Central memory CD4-positive, alpha-beta T cell (primary cell): ENCODE measurements at places on chromosomes 11 and 22.

DNA sequence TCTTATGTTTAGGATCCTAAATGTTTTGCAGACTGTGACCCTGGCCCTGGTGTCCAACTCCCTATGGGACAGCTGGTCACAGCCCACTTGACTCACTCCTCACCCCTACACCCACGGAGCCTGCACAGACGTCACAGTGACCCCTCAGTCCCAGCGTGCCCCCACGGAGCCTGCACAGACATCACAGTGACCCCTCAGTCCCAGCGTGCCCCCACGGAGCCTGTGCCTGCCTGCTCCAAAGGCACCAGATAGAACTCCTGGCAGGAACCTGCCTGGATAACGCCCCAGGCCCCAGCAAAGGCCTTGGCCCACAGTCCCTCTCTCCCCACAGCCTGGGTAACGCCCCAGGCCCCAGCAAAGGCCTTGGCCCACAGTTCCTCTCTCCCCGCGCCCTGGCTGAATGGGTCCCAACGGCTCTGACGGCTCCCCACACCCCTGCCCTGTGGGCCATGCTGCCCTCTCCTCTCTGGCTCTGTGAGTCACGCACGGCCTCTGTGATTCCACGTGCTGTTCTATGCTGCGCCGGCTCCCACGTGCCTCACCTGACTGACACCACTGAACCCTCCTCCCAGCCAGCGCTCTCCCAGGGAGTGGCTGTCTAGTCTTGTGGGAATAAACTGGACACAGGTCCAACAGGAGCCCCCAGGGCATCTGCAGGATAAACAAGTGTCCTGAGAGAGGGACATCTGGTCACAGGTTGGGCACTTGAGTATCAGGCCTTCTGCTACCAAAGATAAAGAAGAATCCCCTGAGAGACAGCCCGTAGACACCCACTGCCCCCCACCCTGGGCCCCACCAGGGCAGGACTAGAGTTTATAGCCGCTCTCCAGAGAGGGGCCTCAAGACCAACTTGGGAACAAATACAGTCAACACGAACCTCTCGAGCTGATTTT is 250.3 kb downstream of the BRD1 start:
- DNase-seq, result no peak

- DNase-seq, result no peak
Observed at GRCh38 chr11:29200791-29201562, 815.9 kb downstream of the KCNA4 start.

DNA sequence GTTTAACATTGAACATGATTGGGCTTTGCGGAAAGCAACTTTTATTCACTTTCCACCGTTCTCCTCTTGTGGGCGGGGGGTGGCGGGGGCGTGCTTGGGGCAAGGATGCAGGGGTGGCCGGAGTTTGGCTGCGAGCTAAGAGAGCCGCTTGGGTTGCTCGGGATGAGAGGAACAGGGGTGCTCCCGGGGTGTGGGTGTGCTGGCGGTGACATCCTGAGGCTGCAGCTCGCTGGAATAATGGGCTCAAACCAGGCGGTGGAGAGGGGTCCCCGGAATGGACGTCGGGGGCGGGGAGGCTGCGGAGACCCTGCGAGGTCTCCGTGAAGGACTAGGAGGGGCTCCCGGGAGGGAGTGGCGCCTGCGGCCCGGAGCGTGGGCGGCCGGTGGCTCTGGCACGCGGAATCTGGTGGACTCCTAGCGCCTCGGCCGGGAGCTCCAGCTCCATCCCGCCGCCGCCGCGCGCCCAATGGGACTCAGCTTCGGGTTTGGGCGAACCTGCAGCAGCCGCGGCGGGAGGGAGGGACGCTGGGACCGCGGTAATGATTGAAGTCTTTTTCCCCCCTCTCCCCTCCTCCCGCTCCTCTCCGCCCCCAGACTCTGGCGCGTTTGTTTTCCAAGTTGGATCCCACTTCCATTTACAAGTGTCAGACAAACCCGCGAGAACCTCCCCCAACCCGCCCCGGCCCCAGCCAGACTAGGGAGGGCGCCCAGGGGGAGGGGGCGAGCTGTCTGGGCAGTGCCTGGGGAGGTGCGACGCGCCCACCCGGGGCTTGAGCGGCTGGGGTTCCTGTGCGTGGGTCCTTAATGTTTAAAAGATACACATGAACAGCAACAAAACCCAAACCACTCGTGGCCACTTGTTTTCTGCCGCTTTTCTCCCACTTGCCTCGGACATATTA is 2.0 kb downstream of the FAT3 start:
- no peak for DNase-seq

DNA sequence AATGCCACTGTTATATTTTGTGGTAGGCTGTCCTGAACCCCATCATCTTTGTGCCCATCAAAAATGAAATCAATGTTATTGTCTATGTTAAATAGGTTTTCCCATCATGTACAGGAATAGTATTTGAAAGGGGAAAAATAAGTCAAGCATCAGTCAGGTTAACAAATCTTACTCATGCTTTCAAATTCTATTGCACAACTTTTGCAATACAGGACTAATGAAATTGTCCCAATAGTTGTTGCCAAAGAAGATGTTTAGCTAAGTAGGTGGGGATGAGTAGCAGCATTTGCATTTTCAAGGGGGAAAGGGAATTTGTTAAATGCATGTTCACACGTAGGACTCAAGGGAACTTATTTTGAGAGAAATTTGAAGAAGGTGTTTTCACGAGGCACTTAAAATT is 962.1 kb downstream of the JRKL start:
- DNase-seq, result no peak

DNA sequence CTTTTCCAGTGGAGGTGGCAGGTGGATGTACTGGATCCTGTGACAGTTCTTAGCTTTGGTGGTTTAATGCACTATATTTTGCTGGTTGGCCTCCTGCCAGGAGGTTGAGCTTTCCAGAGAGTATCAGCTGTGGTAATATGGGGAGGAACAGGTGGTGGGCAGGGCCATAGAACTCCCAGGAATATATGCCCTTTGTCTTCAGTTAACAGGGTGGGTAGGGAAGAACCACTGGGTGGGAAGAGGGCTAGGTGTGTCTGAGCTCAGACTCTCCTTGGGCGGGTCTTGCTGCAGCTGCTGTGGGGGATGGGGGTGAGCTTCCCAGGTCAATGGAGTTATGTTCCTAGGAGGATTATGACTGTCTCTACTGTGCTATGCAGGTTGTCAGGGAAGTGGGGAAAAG is 203.8 kb downstream of the DLG2 start:
- no peak for DNase-seq

GRCh38 chr22:26762503-26763472 is 105.4 kb downstream of the MIAT start:
- DNase-seq, result no peak

GRCh38 chr11:116694349-116694725 is 78.5 kb downstream of the BUD13 start:
- DNase-seq, result no peak

- DNase-seq, result no peak
Observed at GRCh38 chr11:80598905-80599304, 1158.1 kb upstream of the TENM4 start.

- DNase-seq, result no peak
Observed at GRCh38 chr11:24880962-24881361, 384.1 kb downstream of the LUZP2 start.

DNA sequence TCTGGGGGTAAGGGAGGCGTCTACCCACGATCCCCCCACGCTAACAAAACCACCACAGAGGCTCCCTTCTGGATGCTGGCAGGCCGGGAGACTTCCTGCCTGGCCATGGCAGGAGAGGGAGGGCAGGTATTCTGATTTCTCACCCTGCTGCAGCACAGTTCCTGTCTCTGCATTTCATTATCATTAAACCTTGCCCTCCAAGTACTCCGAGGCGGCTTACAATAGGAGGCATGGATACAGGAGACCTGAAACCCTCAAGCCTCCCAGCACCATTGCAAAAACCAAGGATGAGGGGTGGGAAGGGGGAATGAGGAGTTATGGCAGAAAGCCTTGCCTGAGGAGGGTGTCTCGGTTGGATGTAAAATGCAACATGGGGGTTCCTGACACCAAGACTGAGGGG is 44.1 kb upstream of the MN1 start:
- DNase-seq, result no peak

DNA sequence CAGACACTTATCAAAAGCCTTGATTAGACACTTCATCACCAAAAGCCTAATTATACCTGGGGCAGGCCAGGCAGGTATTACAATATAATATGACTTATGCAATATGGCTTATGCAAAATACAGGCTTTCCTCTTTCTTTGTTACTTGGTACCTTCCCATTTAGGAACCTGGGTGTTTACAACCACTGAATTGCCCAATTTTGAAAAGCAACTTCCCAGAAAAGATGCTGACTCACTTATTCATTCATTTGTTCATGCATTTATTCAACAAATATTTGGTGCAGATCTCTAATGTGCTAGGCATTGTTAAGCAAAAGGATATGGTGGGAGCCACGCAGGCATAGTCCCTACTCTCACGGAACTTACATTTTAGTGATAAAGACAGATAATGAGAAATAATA is 13.6 kb upstream of the JAML start:
- DNase-seq, result no peak

- peak; percentile 55 for DNase-seq
Observed at GRCh38 chr22:45296628-45297297, 12.0 kb downstream of the UPK3A start.

DNA sequence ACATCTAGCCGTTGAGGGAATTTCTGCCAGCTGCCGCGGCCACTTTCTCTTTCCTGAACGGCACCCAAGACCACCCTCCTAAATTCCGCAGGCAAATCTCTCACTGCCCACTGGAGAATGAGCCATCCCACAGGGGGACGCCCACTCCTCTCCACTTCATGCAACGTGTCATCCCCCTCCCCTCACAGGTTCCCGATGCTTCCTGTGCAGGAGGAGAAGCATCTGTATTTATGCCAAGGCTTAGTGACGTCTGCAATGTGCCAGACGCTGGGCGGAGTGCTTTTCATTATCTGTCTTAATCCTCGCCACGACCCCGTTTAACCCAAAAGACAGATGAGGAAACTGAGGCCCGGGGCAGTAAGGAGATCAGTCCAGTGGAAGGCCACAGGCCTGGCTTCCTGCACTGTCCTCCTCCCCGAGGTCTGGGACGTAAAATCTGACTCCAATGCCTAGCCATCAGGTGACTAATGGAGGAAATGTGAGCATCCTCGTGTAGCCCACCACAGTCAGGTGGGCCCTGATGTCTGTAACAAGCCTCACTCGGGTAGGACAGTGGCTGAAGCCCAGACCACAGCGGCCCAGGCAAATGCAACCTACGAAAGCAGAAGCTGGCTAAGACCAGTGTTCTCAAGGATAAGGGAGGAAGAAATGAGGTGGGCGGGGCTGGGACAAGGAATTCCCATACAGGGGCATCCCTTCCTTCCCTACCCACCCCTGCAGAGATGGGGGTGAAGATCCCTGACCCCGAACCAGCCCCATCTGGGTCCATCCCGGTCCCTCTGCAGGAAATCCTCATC is 23.1 kb downstream of the MN1 start:
- DNase-seq, result no peak

DNA sequence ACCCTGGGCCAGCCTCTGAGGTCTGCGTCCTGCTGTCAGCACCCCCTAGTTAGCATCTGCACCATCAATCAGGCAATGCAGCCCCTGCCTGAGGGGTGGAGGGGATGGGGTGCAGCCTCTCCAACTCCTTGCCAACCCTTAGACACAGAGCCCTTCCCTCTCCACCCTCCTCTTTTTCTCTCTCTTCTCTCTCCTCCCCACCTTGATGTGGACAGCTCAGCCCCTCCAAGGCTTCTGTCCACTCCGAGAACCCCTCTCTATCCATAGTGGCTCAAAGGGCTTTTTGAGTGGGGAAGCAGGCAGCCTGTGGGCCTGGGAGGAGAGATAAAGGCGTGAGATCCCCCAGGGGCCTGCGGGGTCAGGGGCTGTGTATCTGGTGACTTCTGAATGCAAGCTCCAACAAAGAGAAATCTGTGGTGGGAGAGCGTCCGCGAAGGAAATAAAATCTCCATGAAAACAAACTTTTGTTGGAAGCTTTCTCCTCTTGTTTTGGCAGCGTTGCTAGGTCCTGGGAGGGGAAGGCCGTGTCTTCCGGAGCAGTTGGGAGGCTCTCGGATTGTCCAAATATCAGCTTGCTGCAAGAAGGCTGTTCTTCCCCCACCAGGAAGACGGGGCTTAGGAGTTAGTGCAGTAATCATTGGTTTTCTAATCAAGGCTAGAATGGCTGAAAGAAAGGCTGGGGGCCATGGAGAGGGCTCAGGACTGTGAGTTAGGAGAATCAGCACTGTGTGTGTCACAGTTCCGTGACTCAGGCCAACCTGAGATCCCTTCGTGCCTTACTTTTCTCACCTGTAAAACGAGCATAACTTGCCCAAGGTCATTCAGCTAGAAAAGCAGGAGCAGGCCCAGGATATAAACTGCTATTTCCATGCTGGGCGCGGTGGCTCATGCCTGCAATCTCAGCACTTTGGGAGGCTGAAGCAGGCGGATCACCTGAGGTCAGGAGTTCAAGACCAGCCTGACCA is 50.3 kb downstream of the PKNOX2 start:
- no peak for DNase-seq

DNA sequence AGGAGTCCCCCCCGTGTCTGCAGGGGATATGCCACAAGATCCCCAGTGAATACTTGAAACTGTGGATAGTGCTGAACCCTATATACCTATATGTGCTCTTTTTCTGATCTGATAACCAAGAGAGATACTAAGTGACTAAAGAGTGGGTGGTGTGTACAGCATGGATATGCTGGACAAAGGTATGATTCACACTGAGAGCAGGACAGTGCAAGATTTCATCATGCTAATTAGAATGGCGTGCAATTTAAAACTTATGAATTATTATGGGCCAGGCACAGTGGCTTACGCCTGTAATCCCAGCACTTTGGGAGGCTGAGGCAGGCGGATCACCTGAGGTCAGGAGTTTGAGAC is 90.2 kb upstream of the ALKBH3 start:
- DNase-seq, result no peak

DNA sequence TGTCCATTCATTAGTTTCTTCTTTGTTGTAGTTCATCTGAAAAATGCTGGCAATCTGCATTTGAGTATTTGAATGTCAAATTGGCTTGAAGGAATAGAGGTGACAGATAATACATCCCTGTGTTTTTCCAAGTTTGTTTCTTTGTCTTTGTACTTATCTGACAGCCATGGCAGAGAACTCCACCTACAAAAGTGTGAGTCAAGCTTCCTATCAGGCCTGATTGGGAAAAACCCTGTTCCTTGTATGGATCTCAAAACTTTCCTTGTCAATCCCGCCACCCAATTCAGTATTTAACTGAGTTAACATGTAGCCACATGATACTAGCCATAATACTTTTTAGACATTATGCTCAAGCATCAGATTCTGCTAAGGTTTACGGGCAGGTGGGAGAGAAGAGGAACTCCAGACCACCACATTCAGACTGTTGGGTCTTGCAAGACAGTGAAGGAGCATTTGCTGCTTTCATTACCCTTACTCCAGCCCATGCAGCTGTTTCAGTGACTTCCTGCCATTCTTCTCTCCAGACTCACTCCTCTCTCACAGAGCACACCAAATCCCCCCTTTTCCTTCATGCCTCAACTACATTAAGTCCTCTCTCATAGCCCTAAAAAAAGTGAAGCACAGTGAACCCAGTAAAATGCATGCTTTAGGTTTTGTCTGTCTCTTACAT is 65.9 kb downstream of the BLID start:
- no peak for DNase-seq

DNA sequence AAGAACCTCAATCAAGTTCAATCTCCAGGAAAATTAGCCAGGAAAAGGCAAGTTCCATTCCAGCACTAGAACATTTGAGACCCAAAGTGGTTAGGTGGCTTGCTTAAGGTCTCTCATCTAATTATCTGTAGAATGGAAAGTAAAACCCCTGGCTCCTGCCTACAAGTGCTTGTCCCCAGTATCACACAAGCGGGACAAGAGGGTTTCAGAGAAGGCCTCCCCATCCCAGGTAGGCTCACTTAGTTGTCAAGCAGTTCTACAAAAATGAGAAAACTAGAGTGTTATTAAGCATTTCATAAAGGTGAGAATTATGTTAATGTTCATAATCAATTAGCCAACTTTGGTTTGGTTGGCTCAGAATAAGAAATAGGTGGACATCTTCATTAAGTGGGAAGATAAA is 5.5 kb downstream of the POU2AF1 start:
- DNase-seq, result no peak
